Right ventricle myocardium inferior (tissue), 1 donor: ENCODE measurements at places on chromosomes 1 and 21.

DNA sequence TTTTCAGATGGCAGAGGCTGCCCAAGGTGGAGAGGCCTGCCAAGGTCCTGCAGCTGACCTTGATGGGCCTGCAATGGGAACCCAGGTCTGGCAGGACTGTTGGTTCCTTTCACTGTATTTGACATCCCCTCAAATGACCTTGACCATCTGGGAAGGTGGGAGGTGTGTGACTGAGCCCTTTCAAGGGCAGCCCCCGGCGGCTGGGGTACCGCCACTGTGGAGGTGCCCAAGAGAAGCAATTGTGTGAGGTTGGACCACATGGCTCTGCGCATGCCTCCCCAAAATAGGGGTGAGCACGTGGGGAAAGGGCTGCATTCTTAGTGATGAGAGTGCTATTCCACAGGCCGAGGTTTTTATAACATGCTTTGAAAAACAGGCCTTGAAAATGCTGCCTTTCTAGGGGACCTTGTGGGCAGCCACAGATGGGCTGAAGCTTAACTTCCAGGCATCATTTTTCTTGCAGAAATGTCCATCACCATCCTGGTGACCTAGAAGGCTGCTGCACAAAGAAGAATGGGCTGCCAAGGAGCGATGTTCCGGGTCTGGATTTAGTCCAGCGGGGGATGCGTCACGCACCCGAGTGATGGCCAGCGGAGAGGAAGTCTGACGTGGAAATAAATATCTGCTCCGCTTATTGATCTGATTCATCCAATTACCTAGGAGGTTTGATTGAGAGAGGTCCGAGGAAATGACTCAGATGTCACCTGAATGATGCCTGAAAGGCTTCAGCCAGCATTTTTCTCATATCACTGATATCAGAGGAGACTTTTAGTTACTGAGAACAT, 16.5 kb upstream of the UTS2 start:
- DNase-seq = no peak

GRCh38 chr1:30822966-30823581, 65.5 kb upstream of the LAPTM5 start:
- no peak for DNase-seq

GRCh38 chr1:208048904-208049303, 138.0 kb upstream of the CD34 start:
- DNase-seq = no peak

DNA sequence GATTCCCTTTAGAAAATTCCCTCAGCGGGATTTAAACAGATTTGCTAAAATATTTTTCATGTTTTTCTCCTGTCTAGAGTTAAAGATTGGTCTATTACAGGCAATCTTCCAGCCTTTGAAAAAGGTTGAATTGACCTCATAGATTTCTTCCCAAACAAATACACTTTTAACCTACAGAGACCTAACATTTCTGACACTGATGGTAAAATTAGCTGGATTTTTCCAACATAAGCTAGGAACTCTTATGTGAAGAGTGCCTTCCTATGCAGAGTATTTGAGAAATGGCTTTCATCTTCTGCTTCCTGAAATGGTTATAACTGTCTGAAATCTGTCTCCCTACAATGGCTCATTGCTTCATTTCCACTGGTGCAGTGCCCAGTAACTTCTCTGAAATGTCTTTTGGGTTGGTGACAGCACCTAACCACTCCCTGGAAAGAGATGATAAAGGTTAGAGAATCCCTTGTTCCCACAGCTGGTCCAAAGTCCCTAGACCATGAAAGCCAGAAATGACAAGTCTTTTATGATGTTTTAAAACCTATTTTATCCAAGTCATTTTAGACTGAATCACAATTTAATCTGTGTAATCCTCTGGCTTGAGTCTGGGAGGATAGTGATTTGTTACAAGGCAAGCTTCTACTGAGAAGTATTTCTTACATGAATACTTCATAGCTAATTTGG, 269.4 kb downstream of the BACH1 start:
- no peak for DNase-seq

GRCh38 chr1:199177241-199177640, 538.4 kb downstream of the PTPRC start:
- DNase-seq = no peak

GRCh38 chr1:7478809-7479499, 292.1 kb upstream of the VAMP3 start:
- peak; percentile 89 for DNase-seq

DNA sequence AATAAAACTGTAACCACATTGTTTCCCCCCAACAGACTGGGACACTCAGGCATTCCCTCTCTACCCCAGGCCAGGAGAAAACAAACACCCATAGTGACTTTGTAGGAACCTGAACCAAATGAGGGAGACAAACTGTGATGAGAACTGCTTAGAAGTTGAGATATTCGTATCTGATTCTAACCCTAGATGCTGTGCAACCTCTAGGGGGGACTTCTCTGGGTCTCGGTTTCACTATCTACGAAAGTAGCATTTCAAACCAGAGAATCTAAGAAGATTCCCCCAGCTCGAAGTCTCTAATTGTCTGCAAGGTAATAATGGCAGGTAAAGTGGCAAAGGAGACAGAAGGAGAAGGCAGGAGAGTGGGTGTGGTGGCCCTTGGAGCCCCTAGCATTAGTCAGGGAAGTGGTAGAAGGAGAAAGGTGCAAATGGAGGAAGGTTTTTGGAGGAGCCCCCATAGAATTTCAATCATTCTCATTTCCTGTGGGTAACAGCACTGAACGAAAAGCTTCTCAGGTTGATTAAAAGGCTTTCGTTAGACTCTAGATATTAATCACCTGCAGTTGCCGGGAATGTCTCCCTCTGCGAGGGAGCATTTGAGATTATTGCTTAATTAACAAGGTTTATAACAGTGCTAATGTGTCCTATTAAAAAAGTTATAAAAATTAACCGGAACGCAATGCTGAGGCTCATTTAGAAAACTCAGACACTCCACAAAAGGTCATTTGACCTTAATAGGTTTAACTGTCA, 46.4 kb downstream of the BEND5 start:
- DNase-seq = no peak

- DNase-seq = no peak
These were observed 823 bp downstream of the ENAH start for GRCh38 chr1:225651872-225652728.

DNA sequence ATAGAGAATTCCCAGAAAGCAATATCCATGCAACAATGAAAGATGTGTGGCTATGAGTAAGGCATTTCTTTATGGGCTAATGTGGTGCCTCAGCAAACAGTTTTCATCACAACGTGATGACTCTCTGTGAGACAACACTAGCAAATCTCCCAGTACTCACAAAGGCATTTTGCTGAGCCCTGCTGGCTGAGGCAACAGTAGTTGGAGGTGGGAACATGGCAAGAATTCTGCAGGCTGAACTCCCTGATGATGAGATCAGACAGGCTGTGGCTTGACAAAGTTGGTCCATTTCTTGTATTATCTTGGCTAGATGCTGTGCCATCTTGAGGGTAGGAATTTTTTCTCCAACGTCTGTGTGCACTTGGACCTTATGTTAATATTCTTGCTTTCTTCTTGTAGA, 24.6 kb downstream of the PROX1 start:
- no peak for DNase-seq
